ENCODE measurements at places on chromosomes 7 and 10.
A peak's percentile ranks its signal among the peaks of the same experiment; 100 is the strongest.

DNA sequence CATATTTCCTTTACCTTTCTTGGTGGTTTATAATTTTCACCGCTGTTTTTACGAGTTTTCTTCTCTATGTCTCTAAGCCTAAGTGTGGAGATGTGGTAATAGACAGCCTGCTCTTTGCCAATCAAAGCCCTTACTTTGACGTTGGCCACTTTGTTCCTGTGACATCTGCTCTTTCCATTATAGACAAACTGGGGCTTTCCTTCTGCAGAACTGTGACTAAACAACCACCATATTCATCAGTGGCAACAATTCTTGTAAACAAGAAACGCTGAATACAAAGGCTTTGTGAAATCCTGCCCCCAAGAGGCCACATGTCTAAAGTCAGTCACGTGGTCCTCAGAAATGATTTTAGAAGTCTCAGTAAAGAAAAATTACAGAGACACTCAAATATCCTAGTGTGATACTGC is 59.6 kb upstream of the CAPZA2 start:
- DNase-seq, result peak; percentile 28

GRCh38 chr10:95909561-95909960 is 1.8 kb downstream of the CC2D2B start:
- no peak for DNase-seq

DNA sequence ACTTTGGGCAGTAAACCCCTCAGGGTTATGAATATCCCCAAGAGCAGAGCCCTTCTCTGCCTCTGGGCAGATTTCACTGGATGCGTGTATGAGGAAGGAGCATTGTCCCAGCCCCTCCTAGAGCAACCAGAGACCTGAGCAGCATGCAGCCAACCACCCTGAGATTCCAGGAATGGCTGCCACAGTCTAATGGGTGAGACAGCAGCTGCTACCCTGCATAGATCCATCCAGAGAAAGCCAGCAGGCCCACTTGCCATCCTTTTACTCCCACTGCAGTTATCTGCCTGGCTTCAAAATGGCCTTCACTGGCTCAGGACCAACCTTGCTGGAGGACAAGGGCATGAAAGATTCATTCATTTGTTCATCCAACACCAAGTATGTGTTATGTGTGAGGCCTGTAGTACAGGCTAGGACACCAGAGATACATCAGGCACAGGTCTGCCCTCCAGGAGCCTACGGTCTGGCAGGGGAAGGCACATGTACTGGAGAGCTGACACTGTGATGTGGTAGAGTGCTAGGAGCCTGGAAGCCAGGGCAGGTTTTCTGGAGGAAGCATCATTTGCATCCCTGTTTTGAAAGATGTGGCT is 26.2 kb upstream of the C10orf105 start:
- no peak for DNase-seq

DNA sequence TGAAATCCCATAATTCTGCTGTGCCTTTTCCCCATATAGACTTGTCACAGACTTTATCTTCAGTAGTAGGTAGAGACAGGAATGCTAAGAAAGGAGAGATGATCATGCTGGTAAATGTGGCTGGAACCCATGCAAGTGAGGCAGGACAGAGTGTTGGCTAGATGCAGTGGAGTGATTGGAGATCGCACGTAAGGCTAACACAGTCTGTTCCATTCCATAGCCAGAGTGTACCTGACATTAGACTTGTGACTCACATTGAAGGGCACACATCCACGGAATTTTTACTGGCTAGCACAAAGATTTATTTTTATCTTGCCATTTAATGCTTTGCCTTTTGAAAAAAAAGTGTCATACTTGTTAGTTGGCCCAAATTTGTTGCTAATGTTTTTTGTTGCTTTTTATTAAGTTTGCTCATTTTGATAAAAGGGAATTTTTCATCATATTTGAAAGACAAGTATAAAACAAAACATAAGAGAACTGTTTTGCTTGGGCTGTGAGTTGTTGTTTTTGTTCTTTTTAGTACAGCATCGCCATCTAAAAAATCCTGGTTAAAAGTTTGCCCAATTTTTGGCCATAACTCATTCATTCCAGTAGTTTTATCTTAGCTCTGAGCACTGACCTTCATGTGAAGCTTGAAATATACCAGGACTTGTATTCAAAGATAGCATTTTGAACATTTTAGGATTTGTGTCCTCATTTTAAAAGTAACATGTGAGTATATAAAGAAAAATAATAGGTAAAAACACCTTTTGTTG is 81.0 kb downstream of the CPED1 start:
- DNase-seq, result no peak

DNA sequence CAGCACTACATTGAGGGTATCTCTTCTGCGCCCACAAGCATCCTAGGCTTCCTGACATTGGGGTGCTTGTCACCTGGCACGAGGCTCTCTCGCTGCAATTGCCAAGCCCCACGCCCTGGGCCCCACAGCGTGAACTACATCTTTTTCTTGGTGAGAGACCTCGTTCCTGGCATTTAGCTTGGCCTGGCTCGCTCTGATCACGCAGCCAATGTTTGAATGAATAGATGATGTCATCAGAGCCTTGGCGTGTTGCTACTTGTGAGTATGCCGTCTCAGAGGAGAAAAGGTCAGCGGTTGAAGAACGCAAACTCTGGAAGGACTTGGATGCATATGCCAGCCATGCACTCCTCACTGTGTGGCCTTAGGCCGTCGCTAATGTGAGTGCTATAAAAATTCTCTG is 150.2 kb upstream of the AUTS2 start:
- no peak for DNase-seq

DNA sequence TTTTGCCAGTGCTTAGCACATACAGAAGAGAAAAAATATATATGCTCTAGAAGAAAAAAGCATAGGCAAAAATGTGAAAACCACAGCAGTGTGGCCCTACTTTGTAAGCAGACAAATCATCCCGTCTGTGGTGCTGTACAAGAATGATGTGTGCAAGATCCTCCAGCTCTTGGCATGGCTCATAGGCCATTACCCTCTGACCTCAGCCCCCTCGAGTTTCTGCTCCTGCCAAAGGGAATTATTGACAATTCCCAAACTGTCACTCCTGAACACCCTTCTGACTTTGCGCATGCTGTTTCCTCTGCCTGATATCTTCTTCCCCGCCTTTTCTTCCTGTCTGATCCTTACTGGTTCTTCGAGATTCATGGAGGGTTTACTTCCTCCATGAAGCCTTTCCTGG is 27.1 kb downstream of the PLA2G12B start:
- no peak for DNase-seq
